ENCODE measurements at places on chromosomes 16 and 17.
A peak's percentile ranks its signal among the peaks of the same experiment; 100 is the strongest.

DNA sequence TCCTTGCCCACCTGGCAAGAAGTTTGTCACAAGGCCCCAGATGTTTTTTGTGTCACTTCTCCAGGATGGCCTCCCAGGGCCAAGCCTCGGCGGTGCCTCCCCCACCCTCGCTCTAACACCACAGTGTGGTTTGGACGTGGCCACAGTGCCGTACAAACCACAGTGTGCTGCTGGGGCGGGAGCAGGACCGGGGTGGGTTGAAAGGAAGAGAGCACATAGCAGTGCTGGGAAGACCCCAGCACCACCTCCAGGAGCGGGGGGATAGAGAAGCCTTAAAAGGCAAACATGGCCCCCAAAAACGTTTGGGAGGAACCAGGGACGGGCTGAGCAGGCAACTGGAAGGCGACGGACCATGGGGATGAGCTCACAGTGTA is 5.0 kb upstream of the BCL6B start:
- H3K36me3 ChIP-seq: peaks cover 20% of the 10 kb centered on the region
- no peak overlapping the region for H3K4me3 ChIP-seq
- H3K27ac ChIP-seq: no peak overlapping the region
- H3K4me1 ChIP-seq: peaks cover 71% of the 10 kb centered on the region

DNA sequence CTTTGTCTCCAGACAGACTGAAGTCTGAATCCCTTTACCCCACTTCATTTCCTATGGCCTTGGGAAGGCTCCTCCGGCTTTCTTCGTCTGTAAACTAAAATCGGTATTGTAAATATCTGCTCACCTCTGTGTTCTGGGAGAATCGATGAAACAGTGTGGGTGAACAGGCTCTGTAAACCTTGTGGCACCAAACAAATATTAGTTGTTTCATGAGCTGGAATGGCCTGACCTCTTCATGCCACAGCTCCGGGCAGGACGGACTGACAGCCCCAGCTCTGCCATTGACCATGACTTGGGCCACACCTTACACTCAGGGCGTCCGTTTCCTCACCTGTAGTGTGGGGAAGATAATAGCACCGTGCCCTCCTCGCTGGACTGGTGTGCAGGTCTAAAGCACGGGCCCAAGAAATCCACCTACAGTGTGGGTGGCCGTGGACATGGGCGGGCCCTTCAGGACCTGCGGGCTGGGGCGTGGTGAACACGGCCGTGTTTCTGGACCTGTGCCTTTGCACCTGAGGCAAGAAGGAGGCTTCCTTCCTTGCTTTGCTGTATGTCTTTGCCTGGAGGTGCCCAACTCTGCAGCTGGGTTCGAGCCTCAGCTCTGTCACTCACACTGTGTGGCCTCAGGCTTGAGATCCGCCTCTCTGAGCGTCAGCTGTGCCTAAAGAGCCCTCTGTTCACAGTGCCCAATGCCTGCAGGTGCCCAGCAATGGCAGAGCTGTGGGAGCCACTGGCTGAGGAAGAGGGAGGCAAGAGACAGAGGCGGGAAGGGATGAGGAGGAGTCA is 6.1 kb upstream of the OSGIN1 start:
- DNase-seq: no peak
- no peaks in the 10 kb centered on the region for H3K4me1 ChIP-seq
- H3K27ac ChIP-seq: no peak overlapping the region
- no peak overlapping the region for H3K4me3 ChIP-seq
- H3K27me3 ChIP-seq: no peaks in the 10 kb centered on the region
- no peaks in the 10 kb centered on the region for H3K36me3 ChIP-seq

- H3K27ac ChIP-seq: no peak overlapping the region
- H3K4me3 ChIP-seq: no peak overlapping the region
- no peaks in the 10 kb centered on the region for H3K36me3 ChIP-seq
- H3K27me3 ChIP-seq: no peaks in the 10 kb centered on the region
- H3K4me1 ChIP-seq: no peaks in the 10 kb centered on the region
- no peak for DNase-seq
Measured at GRCh38 chr16:62177351-62178203, 141.3 kb upstream of the CDH8 start.

GRCh38 chr16:48081656-48082055 is 74.1 kb downstream of the ABCC12 start:
- H3K4me3 ChIP-seq: no peak overlapping the region
- H3K27me3 ChIP-seq: peaks cover 6% of the 10 kb centered on the region
- no peaks in the 10 kb centered on the region for H3K36me3 ChIP-seq
- DNase-seq: no peak
- H3K27ac ChIP-seq: no peak overlapping the region

- DNase-seq: no peak
- H3K27ac ChIP-seq: no peak overlapping the region
- H3K27me3 ChIP-seq: no peaks in the 10 kb centered on the region
- H3K36me3 ChIP-seq: no peaks in the 10 kb centered on the region
- H3K4me1 ChIP-seq: no peaks in the 10 kb centered on the region
Measured at GRCh38 chr17:55561973-55562495, 50.8 kb upstream of the SMIM36 start.

- H3K27ac ChIP-seq: no peak overlapping the region
- no peak for DNase-seq
- H3K4me3 ChIP-seq: no peak overlapping the region
- no peaks in the 10 kb centered on the region for H3K36me3 ChIP-seq
Measured at GRCh38 chr17:38577244-38577643, 28.5 kb downstream of the SRCIN1 start.

- H3K4me3 ChIP-seq: no peak overlapping the region
- no peak overlapping the region for H3K27ac ChIP-seq
- H3K4me1 ChIP-seq: no peaks in the 10 kb centered on the region
- peaks cover 17% of the 10 kb centered on the region for H3K36me3 ChIP-seq
- DNase-seq: no peak
Measured at GRCh38 chr17:56883616-56884015, 30.2 kb downstream of the TRIM25 start.

DNA sequence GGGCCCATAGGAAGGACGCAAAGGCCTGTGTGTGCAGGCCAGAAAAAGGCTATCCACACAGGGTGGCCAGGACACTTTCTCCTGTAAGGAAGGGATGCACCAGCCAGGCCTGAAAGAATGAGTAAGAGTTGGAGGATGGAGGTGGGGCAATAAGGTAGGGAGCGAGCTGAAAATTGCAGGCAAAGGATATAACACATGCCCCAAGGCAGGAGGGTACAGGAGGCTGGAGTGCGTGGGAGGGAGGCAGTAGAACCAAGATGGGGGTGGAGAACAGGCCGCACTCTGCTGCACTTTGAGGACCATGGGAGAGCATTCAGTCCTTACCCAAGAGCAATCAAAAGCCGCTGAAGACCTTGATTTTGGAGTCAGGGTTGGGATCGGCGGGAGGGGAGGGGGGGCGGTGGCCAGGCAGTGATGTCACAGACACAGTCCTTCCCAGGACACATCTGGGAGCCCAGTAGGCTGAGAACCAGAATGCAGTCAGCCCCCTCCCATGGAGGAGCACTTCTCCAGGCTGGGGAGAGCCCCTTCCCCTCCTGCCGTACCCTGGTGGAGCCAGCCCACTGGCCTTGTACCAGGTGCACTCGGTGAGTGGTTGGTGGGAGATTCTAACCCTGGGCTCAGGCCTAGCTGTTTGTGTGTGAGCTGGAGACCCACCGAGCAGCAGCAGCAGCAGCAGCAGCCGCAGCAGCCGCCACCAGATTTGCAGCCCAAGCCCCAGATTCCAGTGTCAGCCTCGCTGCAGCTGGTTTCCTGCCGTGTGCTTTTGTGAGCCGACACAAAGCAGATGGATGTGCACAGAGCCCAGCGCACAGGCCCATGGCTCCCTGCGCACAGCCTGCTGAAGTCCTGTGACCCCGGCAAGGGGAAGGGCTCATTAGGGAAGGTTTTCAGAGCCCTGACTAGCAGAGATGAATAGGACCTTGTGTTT is 17.5 kb downstream of the ANKRD40 start:
- no peaks in the 10 kb centered on the region for H3K4me1 ChIP-seq
- H3K27me3 ChIP-seq: no peaks in the 10 kb centered on the region
- DNase-seq: no peak
- no peak overlapping the region for H3K4me3 ChIP-seq
- H3K36me3 ChIP-seq: peaks cover 27% of the 10 kb centered on the region

DNA sequence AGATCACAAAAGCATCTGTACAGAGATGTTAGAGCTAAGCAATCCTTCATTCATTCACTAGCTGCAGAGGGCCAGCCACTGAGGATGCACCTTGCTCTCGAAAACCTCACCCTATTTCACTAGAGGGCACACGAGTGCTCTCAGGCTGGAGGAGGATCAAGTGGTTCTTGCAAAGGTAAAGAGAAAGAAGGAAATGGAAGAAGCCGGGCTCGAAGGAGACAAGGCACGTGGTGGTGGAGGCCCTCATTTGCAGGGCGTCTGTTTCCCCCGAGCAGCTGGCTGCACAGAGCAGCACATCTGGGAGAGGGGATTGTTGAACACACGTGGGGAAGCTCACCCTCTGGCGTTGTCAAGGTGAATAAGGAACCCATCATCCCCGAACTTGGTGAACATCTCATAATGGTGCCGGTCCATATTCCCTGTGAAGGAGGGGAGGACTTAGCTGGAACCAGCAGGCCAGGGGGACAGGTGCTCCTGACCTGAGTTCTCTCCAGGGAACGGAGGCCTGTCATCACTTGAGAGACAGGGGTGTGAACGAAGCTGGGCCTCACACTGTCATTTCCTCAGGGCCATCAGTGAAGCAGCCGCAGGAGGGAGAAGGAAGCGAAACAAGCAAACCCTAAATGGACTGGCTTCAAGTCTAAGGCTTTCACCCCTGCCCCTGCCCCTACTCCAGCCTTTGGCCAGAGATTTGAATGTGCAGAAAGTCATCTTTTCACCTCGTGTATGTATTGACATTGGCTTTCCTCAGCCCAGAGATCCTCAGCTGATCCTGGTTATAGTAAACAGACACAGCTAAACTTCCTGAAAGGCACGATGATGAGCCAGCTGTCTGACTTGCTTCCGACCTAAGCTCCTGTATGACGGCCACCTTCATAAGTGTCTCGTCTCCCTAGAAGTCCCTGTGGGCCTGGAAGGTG is 27.6 kb downstream of the PRKAR1A start:
- H3K27me3 ChIP-seq: no peaks in the 10 kb centered on the region
- no peaks in the 10 kb centered on the region for H3K4me1 ChIP-seq
- H3K36me3 ChIP-seq: peaks cover 40% of the 10 kb centered on the region

GRCh38 chr17:40058186-40058784 is 4.1 kb upstream of the MED24 start:
- H3K27me3 ChIP-seq: no peaks in the 10 kb centered on the region
- H3K4me1 ChIP-seq: peaks cover 24% of the 10 kb centered on the region
- H3K36me3 ChIP-seq: peaks cover under 1% of the 10 kb centered on the region

DNA sequence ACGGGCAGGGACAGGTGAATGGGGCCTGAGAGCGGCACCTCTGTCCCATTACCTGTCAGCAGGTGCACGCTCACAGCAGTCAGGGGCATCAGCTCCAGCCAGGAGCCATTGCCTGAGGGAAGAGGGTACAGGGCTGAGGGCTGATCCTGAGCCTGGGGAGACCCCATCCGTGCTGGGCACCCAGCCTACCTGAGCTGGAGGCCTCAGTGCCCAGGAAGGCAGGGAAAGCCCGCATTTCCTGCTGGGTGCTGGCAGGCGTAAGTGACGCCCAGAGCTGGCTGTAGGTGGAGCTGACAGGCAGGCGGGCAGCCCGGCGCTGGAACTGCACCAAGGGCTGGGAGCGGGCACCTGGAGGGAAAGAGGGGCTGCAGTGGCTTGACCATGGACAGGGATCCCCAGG is 7.4 kb downstream of the FAM171A2 start:
- H3K4me1 ChIP-seq: peaks cover 5% of the 10 kb centered on the region
- peaks cover 3% of the 10 kb centered on the region for H3K27me3 ChIP-seq
- H3K36me3 ChIP-seq: peaks cover 11% of the 10 kb centered on the region
- H3K27ac ChIP-seq: no peak overlapping the region
- no peak for DNase-seq

DNA sequence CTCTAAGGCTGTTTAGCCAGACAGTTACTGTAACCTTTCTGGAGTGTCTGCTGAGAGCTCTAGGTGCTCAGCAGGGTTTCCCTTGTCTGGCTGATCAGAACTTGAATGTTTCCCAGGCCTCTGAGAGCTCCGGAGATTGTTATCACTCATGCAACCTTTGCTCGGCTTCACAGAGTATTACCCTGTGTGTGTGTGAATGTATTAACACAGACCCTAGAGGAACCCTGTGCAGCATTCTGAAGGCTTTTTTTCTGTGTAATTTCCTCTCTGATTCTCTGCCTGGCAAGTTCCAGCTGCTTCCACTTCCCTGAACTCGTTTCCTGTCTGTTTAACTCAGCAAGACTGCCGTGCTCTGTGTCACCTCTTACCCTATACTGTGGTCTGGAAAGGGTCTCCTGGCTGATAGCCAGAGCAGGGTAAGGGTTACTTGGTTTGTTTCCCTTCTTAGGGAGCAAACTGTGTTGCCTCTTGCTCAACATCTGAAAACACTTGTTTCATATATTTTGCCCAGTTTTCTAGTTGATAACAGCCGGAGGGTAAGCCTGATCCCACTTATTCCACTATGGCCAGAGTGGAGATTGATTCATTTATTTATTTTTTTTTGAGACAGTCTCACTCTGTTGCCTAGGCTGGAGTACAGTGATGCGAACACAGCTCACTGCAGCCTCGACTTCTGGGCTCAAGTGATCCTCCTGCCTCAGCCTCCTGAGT is 21.7 kb downstream of the PRMT7 start:
- H3K27me3 ChIP-seq: no peaks in the 10 kb centered on the region
- no peak overlapping the region for H3K27ac ChIP-seq
- peaks cover 29% of the 10 kb centered on the region for H3K36me3 ChIP-seq
- peaks cover 20% of the 10 kb centered on the region for H3K4me1 ChIP-seq
- no peak overlapping the region for H3K4me3 ChIP-seq
- no peak for DNase-seq

DNA sequence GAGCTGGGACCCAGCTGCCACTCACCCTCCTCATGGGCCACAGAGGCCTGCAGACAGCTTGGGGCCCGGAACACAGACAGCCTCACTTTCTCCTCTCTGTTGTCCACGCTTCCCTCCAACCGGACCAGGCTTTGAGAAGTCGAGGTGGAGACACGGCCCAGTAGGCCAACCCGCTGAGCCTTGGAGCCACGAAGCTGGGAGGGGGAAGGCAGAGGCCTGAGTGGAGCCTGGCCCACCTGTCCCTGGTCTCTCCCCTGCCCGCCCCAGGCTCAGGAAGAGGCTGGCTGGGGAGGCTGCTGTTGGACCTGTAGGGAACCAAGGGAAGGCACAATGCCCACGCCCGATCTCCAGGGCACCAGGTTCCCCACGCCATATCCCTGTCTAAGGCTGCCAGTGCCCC is 48.1 kb downstream of the RMI2 start:
- H3K36me3 ChIP-seq: no peaks in the 10 kb centered on the region
- DNase-seq: no peak
- no peaks in the 10 kb centered on the region for H3K27me3 ChIP-seq
- no peak overlapping the region for H3K4me3 ChIP-seq
- H3K4me1 ChIP-seq: peaks cover 6% of the 10 kb centered on the region
- no peak overlapping the region for H3K27ac ChIP-seq

GRCh38 chr16:47387026-47387734 is 73.7 kb downstream of the ITFG1 start:
- H3K36me3 ChIP-seq: no peaks in the 10 kb centered on the region
- H3K27ac ChIP-seq: no peak overlapping the region
- no peak overlapping the region for H3K4me3 ChIP-seq
- H3K27me3 ChIP-seq: no peaks in the 10 kb centered on the region

- H3K4me3 ChIP-seq: peak overlapping the region; percentile 85
- peak overlapping the region; percentile 39 for H3K27ac ChIP-seq
- no peaks in the 10 kb centered on the region for H3K36me3 ChIP-seq
- peak; percentile 92 for DNase-seq
Measured at GRCh38 chr16:3158510-3159314, 23.9 kb downstream of the ZNF213 start.

GRCh38 chr17:78924481-78925151 is 571 bp downstream of the TIMP2 start:
- DNase-seq: no peak
- H3K27me3 ChIP-seq: peaks cover 7% of the 10 kb centered on the region
- H3K36me3 ChIP-seq: no peaks in the 10 kb centered on the region
- H3K4me3 ChIP-seq: peak overlapping the region; percentile 49
- H3K4me1 ChIP-seq: peaks cover 29% of the 10 kb centered on the region
